Lower lobe of right lung (tissue), 2 donors: ENCODE measurements at places on chromosomes 5 and 9.

- peak; percentile 48 for DNase-seq
Observed at GRCh38 chr5:56319526-56320181, 86.5 kb upstream of the ANKRD55 start.

DNA sequence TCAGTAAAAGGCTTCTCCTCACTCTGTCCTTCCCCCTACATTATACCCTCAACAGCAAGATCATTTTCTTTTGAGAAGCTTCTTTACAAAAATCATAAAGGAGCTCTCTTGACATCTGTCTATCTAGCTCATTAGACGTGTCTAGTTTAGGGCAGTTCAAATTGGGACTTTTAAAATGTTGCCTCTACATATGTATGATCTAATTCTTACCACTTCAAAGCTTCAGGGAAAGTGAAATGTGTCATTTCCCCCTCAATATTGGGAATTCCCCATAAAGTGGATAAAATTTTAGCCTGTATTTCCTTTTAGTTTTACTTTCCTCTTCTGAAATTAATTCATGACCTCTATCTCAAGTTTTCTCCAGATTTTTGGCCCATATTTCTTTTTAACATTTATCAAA, 323.7 kb downstream of the ARRDC3 start:
- DNase-seq, result no peak

GRCh38 chr5:171629628-171630349, 155.8 kb upstream of the SMIM23 start:
- peak; percentile 61 for DNase-seq

- no peak for DNase-seq
Observed at GRCh38 chr5:173984218-173984617, 4.8 kb upstream of the C5orf47 start.

DNA sequence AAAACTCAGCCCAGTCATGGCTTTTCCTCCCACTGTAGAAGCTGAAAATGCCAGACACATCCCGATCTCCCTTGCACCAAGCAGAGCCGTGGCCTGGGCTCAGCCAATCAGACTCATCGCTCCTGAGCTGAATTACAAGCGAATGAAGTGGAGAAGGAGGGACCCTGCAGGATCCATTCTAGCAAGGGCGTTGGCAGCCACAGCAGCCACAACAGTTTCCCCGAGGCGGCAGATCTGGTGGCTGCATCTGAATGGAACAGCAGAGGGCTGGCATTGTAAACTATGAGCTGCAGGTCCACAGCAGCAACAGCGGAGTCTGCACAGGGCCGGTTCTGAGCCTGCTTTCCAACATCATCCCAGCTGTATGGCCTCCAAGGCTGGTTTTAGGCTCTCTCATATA, 23.8 kb downstream of the ALG2 start:
- no peak for DNase-seq

GRCh38 chr5:168157141-168157540, 134.3 kb upstream of the WWC1 start:
- no peak for DNase-seq

DNA sequence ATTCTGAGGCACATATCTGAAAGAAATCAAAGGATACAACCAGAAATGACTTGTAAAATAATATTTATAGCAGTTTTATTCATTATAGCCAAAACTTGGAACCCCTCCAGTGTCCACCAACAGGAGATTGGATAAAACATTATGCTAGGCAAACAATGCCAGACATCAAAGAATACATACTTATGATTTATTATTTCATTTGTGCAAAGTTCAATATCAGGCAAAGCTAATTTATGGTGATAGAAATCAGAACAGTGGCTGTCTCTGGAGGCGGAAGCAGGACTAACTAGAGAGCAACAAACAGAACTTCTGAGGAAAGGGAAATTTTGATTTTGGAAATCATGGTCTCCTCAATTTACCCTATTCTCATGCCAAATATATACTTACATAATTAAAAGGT, 193.1 kb downstream of the ICE1 start:
- no peak for DNase-seq

DNA sequence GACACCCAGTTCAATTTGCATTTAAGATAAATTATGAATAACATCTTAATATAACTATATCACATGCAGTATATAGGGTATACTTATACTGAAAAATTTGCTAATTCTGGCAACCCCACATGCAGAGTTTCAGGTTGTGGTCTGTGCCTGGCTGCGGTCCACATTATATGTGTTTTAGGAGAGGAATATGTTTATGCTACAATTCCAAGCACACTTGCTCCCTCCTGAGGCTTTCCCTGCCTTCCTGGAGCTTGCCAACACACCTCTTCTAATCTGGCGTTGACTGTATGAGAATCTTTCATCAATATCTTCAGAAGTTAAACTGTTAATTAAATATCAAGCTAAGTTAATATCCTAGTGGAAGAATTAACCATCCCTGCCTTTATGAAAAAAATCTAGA, 45.2 kb downstream of the SEMA5A start:
- no peak for DNase-seq

- DNase-seq, result no peak
Observed at GRCh38 chr9:126216826-126217225, 109.8 kb upstream of the MVB12B start.

DNA sequence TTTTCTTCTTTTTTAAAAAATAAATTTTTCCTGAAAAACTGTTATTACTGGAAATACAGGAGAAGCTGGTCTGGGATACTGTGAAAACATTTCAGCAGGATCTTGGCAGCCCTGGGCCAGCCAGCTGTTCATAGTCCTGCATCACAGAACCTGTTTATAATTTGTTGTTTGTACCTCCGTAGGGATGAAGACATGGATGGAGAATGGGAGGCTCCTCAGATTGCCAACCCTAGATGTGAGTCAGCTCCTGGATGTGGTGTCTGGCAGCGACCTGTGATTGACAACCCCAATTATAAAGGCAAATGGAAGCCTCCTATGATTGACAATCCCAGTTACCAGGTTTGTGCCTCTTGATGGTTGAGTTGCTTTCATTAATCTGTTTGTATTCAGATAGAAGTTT, 12.4 kb upstream of the MAML1 start:
- DNase-seq, result no peak
